H1 (cell line): ENCODE measurements at places on chromosomes 2 and 18.

- DNase-seq, result no peak
Observed at GRCh38 chr18:21090680-21091079, 20.9 kb downstream of the ROCK1 start.

DNA sequence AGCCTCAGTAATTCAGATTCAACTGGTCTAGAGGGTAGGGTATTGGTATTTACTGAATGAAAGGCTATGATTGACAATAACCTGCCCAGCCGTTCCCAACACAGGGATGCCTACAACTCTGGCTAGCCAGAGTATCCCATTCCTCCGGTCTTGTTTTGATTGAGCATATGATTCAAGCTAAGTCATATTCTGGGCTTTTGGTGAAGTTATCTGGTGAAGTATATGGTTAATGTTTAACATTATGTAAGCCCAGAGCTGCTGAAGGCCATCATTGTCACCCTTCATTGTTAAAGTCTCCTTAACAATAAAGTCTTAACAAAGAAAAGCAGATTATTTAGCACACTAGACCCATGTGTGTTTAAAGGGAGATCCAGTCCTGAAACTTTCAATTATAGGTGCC lies 152.6 kb downstream of the EXOC6B start:
- no peak for DNase-seq

GRCh38 chr18:5455674-5456073 lies 88.1 kb downstream of the EPB41L3 start:
- no peak for DNase-seq

GRCh38 chr2:107569496-107569895 lies 257.2 kb upstream of the RGPD4 start:
- DNase-seq, result no peak

- no peak for DNase-seq
Observed at GRCh38 chr18:73653827-73654226, 493.8 kb downstream of the FBXO15 start.

DNA sequence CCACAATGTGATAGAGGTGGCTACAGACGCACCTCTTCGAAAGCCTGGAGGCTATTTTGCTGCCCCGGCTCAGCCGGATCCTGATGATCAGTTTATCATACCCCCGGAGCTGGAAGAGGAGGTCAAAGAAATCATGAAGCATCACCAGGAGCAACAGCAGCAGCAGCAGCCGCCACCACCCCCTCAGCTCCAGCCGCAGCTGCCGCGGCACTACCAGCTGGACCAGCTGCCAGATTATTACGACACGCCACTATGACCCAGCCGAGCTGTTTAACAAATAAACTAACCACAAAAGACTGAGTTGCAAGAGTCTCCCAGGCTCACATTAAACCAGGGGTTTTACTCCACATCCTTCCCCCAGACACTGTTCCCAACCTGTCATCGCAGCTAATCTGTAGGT lies 263.8 kb downstream of the PHLPP1 start:
- DNase-seq, result no peak

DNA sequence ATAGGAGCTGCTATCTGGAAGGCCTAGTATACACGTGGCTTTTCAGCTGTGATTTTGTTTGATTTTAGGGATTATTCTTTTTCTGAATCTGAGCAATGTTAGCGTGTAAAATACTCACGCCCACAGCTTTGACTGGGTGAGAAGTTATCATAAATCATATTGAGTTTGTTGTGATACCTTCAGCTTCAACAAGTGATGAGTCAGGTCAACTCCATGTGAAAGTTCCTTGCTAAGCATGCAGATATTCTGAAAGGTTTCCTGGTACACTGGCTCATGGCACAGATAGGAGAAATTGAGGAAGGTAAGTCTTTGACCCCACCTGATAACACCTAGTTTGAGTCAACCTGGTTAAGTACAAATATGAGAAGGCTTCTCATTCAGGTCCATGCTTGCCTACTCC lies at the start of gene GKN1:
TSS of gene GKN1 (plus strand) at position 386 of the 400 bp plus-strand sequence. CDS start 42 bp downstream, outside the sequence.
- no peak for DNase-seq

GRCh38 chr18:53536908-53537307 lies 687.6 kb downstream of the MBD2 start:
- no peak for DNase-seq

- DNase-seq, result no peak
Observed at GRCh38 chr2:22487541-22487940, 897.4 kb upstream of the KLHL29 start.
